Stimulated activated CD8-positive, alpha-beta memory T cell treated with anti-CD3 and anti-CD28 coated beads, Interleukin-15, amount 100 ng/mL, for 24 hours (primary cell): ENCODE measurements at places on chromosomes 7 and 10.

- no peak for DNase-seq
Observed at GRCh38 chr7:133983685-133984419, 143.3 kb upstream of the LRGUK start.

GRCh38 chr10:132162021-132162531, 24.7 kb upstream of the DPYSL4 start:
- no peak for DNase-seq

- no peak for DNase-seq
Observed at GRCh38 chr7:101784292-101785127, 32.9 kb upstream of the CUX1 start.

DNA sequence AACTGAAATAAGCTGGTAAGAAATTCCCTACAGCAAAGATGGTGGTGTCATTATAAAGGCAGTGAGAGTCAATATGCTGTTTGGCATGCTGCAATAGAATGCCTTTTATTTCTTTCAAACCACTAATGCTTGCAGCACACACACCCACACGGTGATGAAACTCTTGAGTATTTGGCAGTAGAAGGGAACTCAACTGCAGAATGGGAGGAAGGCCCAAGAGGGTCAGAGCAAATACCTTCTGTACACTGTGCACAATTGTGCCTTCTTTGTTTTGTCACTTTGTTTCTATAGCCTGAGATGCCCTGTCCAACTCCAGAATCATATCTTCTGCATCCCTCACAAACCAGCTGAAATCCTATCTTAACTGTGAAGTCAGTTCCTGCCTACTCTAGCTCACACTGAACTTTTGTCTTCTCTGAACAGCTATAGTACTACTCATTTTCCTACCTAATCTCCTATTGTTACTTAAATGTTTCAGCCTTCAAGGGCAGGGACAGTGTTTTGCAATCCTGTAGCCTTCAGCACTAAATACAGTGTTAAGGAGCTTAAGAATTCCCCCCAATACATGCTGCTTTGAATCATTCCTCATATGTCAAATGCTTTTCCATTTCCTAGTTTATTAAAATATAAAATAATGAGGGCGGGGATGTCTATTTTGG, 22.2 kb downstream of the MMS19 start:
- DNase-seq: no peak

- no peak for DNase-seq
Observed at GRCh38 chr7:101031082-101031481, 11.2 kb downstream of the MUC17 start.

GRCh38 chr10:104308439-104308903, 29.8 kb downstream of the ITPRIP start:
- DNase-seq: no peak

- no peak for DNase-seq
Observed at GRCh38 chr7:133775201-133775600, 351.9 kb upstream of the LRGUK start.

DNA sequence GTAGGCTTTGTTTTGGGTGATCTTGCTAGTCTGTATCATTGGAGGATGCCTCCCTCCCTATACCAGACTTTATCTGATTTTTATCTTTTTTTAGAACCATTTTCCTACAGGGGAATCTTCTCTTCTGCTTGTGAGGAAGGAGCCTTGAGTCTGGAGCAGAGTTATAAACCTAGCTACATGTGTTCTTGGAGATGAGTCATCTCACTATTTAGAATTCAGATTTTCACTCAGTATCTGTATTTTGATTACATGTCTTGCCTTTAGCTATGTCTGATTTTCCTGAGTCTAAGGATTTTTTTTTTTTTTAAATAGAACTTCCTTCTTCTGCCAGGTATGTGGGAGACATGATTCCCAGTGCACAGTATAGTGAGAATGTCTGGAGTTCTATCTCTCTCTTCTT, 211.6 kb upstream of the MBL2 start:
- no peak for DNase-seq

DNA sequence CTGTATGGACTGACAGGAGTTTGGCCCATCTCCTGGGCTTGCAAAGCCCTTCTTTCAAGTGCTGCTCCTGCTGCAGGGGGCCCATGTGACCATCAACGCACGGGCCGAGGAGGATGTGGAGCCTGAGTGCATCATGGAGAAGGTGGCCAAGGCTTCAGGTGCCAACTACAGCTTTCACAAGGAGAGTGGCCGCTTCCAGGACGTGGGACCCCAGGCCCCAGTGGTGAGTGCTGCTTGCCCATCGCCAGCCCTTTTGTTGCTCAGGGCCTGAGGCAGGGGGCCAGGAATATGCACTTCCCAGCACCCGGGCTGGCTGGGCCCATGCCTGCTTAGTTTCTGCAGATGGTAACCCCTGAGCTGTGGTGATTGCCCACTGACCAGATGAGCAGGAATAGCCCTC, 8.7 kb downstream of the PGAM2 start:
- no peak for DNase-seq

DNA sequence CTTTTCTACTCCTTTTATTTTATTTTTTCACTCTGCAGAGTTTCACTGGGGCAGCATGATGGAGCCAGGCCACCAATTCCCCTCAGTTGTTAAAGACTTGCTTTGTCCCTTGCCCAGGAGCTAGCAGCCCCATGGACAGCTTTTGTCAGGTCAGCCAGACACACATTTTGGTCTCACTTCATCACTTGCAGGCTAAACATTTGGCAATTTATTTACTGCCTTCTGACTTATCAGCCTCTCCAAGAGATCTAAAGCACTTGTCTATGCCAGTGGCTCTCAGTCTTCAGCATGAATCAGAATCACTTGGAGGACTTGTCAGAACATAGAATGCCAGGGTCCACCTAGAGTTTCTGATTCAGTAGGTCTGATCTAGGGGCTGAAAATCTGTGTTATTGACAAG, 66.4 kb upstream of the GDF10 start:
- no peak for DNase-seq

DNA sequence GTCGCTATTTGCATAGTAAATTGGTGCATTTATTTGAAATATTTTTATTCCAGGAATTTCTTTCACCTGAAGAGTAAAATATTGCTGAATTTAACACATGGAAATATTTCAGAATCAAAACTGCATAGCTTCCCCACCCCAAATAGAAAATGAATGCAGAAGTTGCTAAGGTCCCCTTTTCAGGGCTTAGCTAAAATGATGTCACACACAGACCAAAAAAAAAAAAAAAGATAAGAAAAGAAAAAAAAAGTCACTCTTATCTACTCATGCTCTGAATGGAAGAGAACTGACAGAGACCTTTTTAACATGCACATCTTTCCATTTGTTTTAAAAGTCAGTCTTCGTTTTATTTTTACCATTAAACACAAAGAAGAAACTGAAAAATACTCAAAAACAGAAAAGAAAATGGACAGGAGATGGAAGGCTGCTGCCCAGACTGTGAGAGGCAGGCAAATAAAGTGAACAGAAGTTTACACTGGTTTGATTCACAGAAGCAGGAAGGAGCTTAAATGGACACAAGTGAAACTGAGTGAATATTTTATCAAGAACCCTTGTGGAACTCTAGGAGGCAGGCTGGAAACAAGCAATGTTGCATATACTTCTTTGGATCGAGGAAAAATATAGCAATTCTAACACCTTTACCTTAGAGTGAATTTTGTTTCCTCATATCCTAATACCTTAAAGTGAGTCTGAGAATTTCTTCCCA, 32.0 kb downstream of the PSMC2 start:
- DNase-seq: no peak

- no peak for DNase-seq
Observed at GRCh38 chr7:153188630-153189029, 429.1 kb downstream of the ACTR3B start.

DNA sequence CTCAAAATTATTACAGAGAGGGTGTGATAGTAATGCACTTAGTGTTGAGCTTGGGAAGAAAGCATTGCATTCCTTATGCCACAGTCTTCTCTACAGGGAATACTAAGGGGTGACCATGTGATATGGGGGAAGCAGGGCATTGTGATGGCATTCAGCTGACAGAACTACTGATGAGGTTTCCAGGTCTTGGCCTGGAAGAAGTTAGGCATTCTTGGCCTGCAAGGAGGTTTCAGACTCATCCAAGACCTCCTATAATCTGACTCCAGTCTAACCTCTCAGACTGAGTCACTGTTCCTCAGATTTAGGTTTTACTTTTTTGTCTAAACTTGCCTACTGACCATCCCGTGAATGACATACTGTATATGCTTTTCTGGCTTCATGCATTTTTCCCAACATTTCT, 7.9 kb downstream of the STMP1 start:
- no peak for DNase-seq

DNA sequence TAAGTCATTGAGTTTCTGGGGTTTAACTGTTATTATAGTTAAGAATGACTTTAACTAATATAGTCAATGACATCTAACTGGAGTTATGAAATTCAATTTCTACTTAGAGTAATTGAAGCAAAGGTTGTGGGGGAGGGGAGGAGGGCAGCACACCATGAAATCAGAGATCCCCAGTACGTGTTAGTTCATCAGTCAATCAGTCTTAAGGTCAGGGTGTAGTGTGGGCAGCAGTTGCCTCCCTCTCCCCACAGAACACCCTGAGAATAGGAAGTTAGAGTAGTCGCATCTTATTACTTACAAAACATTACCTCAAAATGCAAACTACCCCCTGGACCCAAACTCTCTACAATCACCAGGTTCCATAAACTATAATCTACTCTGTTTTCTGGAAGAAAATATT, 7.0 kb upstream of the HPS1 start:
- DNase-seq: no peak

DNA sequence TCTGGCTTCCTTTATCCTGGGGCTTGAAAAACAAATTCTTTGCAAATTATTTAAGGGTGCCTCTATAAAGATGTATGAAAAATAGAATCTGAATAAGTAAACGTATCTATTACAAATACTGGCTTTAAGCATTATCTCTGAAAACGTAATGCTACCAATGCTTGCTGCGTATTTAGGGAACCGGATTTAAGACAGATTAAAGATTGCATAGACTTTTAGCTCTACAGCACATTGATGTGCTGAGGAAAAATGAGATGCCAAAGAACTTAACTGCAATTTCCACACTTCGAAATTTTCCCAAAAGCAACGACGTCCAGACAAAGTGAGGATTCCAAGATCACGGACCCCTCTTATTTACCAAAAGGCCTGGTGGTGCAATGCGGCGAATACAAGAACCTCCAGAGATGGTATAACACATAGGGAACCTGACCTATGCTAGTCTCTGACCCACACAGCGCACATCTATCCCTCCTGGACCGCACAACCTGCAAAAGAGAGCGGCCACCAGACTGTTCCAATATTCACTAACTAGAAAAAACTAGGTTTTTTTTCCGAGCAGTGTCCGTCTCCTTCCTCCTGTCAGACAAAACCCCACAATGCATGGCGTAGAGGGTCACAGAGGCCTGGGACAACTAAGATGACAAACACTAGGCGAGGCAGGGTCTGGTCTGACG, 34.3 kb upstream of the PHF14 start:
- no peak for DNase-seq

- no peak for DNase-seq
Observed at GRCh38 chr7:108869070-108869469, 299.4 kb downstream of the DNAJB9 start.

- no peak for DNase-seq
Observed at GRCh38 chr10:127353544-127353943, 157.2 kb upstream of the INSYN2A start.

GRCh38 chr10:60549686-60550085, 160.0 kb upstream of the ANK3 start:
- DNase-seq: no peak

- DNase-seq: no peak
Observed at GRCh38 chr10:33975481-33975880, 641.0 kb upstream of the NRP1 start.

GRCh38 chr10:128519581-128519980, 393.4 kb upstream of the MKI67 start:
- DNase-seq: no peak

- no peak for DNase-seq
Observed at GRCh38 chr7:77359599-77359998, 56.5 kb downstream of the GSAP start.

DNA sequence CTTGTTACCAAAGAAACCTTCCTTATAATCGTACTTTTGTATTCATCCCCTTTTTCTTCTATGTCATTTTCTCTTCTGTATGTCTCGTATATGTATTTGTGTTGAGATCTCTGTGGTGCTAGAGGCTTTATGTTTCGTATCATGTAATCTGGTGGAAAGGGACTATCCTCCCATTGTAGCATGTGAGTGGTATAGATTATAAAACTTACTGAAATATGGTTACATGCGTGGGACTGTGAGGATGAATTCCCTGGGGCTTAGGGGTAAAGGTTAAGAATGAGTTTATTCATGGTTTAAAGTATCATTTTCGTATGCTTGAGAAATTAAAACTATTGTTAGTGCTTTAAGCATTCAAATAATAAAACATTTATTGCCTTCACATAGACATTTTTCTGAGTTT, 141.9 kb downstream of the ANKRD7 start:
- DNase-seq: no peak

GRCh38 chr10:45374350-45375052, 485 bp downstream of the ALOX5 start:
- DNase-seq: no peak

- no peak for DNase-seq
Observed at GRCh38 chr7:36301914-36302771, 87.5 kb upstream of the ANLN start.

DNA sequence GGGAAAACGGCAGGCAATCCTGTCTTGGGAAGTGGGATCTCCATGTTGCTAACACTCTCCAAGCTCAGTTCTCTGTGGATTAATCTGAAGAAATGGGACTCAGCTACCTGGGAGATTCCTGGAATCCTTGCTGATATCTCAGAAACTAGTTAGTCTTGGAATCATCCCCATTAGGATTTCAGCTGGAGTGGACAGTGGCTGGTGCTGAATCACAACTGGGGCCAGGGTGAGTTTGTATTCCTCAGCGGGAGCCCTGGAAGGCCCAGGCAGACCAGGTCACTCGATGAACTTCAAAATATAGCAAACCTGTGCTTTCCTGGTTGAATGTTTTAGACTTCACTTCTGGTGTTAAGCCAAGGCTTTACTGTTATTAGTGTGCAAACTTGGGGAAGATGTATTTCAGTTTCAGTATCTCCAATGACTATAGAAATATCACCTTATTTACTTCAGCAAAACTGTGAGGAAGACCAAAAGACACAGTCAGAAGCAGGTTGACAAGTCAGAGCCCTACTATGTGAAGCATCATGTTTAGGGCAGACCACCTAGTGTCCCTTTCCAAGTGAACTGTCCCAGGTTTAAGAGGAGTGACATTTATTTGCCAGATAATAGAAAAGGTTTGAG, 126.1 kb downstream of the AOAH start:
- DNase-seq: no peak

- DNase-seq: no peak
Observed at GRCh38 chr10:36493516-36493880, 631.9 kb upstream of the ANKRD30A start.

DNA sequence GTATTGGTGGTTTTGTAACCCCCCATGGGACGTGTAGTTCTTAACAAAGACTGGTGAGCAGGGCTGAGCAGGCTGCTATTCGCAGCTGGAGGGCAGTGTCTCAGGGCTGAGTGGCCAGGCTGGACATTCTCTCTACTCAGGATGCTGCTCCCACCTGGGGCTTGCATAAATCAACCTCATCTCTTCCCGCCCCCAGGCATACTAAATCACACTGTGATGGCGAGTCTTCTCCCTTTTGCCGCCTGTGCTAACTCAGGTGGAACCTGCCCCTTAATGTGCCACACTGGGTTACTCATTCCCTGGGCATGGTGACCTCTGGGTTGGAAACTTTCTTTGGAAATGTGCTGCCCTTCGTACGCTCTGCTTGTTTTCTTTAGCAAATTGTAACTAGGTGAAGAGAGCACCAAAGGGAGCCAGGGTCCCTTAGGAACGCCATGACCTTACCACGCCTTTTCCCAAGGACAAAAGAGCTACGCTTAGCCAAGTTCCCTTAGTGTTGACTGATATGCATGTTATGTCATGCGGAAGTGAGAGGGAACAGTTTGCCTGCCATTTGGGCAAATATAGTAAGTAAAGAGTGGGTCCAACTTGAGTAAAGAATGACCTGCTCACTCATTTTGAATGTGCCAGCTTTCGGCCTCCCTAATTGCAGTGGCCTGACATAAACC, 40.4 kb upstream of the COBL start:
- DNase-seq: no peak
